ENCODE measurements at places on chromosomes 1 and 21. TPM values are rescaled to one million over a fixed set of nuclear protein-coding genes. Genes with fewer than 3 reads are reported as not detected.

The SMG7 gene
- total RNA-seq, result 47.5 TPM

The TEDDM1 gene
- total RNA-seq, result not detected

The HRNR gene
- not detected for total RNA-seq

The FTCD gene
- total RNA-seq, result 0.48 TPM

The KLHL20 gene
- total RNA-seq, result 45.1 TPM

The PRDM15 gene
- 4.5 TPM for total RNA-seq

The NHLH1 gene
- total RNA-seq, result not detected

The DLGAP3 gene
- not detected for total RNA-seq

The SON gene
- 394 TPM for total RNA-seq

The C1QC gene
- total RNA-seq, result 25.4 TPM

The GJA4 gene
- 15.6 TPM for total RNA-seq

The EDN2 gene
- total RNA-seq, result 0.32 TPM

The RGS13 gene
- total RNA-seq, result 3.4 TPM

The RNU1-4 gene
- total RNA-seq, result under 0.01 TPM

The ADAMTS5 gene
- total RNA-seq, result 59.2 TPM

The CLEC20A gene
- 0.48 TPM for total RNA-seq

The PLA2G2F gene
- 1.3 TPM for total RNA-seq

The PIGP gene
- 26.7 TPM for total RNA-seq

The MYOG gene
- total RNA-seq, result 12.7 TPM

The PBX1 gene
- 241 TPM for total RNA-seq

The USH2A gene
- 0.16 TPM for total RNA-seq

The GUCA2A gene
- not detected for total RNA-seq

The DOP1B gene
- 8.8 TPM for total RNA-seq

The AUNIP gene
- total RNA-seq, result 1.4 TPM

The CELA2A gene
- total RNA-seq, result not detected

The TBX19 gene
- total RNA-seq, result 1.1 TPM

The SUSD4 gene
- 6.3 TPM for total RNA-seq

The TMEM81 gene
- 0.74 TPM for total RNA-seq

The MANEAL gene
- 3.3 TPM for total RNA-seq

The GREM2 gene
- 4.7 TPM for total RNA-seq

The PERM1 gene
- 0.32 TPM for total RNA-seq

The MAP3K7CL gene
- 13.5 TPM for total RNA-seq

The ATAD3C gene
- total RNA-seq, result 0.26 TPM

The FMO2 gene
- total RNA-seq, result 1.7 TPM
